ENCODE measurements at places on chromosomes 5 and 9. TPM values are rescaled to one million over a fixed set of nuclear protein-coding genes. Genes with fewer than 3 reads are reported as not detected.

The PAPPA gene
- 1.3 TPM for total RNA-seq

DNA sequence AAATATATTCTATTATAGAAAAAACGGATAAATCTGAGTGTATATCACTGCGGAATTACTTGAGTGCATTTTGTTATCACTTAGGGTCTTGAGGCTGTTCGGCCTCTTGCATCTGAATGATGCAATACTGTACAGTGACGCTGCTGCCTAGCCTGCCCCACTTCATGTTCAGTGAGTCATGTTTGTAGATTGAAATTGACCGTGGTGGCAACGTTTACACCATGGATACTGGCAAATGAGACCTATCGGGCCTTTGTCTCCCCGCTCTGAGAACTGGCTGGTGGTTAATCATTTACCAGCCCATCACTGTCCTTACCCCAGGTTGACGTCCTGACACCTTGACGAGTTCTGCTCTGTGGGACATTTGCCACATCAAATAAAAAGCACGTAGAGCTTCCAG lies 510.1 kb upstream of the ADAMTS16 start:
- DNase-seq = peak; percentile 4

The SLC6A7 gene
- total RNA-seq = not detected

- peak; percentile 35 for DNase-seq
Observed at GRCh38 chr9:99264070-99264680, 42.1 kb downstream of the SEC61B start.

The OR2K2 gene
- not detected for total RNA-seq

The BTNL8 gene
- not detected for total RNA-seq

DNA sequence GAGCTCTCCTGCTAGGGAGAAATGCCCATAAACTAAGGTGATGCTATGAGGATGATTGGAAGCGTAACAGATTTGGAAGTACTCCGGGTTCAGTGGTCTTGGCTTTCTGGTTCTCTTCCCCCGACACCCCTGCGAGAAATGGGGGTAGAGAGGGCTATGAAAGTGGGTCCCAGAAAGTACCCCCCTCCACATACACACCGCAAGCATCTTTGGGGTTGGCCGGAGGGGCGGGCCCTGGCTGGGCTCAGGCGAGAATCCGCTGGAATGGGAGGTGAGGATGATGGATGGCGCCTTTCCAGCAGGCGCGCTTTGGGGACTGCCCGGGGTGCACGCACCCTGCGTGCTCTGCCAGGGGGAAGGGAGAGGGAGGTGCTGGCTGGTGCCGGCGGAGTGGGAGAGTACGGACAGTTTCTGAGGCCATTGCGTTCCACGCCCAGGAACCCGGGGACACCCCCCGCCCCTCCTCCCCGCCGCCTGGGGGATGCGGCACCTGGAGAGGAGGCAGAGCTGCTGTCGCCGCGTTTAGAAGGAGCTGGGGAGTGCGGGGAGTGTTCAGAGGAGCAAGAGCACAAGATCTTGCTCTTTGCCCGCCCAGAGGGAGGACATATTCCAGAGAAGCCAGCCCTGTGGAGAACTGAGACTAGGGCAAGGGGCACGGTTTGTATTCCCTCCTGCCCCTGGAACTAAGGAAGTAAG lies 1.9 kb downstream of the PCSK5 start:
- no peak for DNase-seq

DNA sequence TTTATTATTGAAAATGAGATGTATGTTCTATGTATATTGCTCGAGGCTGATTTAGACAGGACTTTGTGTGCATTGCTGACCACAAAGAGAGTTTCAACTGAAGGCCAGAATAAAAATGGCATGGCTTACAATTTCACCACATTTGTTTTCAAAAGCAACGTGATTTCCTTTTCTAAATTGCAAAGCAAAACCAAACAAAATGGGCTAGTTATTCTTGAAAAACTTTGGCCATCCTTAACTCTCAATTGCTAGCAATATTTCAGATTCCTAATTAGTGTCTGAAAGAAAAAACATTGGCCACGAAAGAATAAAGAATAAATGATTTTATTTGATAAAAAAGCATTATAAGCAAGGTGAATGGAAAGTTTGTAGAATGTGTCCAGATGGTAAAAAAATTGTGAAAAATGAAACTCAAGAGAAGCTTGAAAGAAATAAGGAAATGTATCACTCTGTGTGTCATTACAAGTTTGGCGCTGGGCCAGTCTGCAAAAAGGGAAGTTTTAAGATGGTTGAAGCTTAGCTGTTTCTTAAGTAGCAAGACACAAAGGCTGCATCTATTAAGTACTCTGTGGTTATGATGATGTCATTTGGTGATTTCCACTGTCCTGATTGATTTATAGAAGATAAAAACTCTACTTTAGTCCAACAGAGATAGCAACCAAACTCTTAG lies 89.2 kb upstream of the PRLR start:
- DNase-seq = peak; percentile 44

- peak; percentile 14 for DNase-seq
Observed at GRCh38 chr5:86461169-86461956, 156.4 kb upstream of the COX7C start.

GRCh38 chr9:101311758-101312420 lies 72.9 kb downstream of the BAAT start:
- DNase-seq = peak; percentile 85

- no peak for DNase-seq
Observed at GRCh38 chr5:131973089-131973712, 27.7 kb upstream of the MEIKIN start.

DNA sequence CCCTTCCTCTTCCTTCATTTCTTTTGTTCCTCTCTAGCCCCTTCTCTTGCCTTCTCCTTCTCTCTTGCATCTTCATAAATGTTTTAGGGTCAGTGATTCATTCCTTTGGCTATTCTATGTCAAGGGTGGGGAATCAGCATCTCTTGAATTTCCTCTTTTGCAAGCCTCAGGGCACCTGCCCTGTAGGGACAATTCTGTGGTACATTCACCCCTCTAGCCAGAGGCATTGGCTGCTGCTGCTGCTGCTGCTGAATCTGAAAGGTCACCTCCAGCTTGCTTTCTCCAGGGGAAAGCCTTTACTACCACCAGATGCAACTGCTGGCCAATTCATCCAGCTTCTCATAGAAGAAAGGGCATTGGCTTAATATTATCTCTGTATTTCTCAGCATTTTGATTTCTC lies 87.3 kb downstream of the INSYN2B start:
- DNase-seq = no peak

DNA sequence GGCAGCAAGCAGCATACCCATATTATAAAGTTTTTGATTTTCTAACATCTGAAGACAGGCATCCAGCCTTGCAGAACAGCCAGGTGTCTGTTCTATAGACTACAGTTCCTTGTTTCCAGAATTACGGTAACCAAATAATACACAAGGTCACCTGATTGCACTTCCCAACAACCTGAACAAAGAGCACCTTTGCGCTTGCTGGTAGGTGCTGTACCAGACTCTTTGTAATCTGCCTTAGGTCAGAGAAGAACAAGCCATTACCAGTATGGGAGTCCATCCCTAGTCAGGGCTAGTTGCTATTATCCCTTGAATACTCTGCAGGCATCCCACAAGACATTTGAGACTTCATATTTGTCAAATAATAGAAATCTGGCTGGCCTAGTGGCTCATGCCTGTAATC lies 256.2 kb downstream of the ARRDC3 start:
- no peak for DNase-seq

- DNase-seq = no peak
Observed at GRCh38 chr9:111212874-111213273, 117.2 kb downstream of the OR2K2 start.

- peak; percentile 3 for DNase-seq
Observed at GRCh38 chr5:4246447-4246846, 650.8 kb downstream of the IRX1 start.

DNA sequence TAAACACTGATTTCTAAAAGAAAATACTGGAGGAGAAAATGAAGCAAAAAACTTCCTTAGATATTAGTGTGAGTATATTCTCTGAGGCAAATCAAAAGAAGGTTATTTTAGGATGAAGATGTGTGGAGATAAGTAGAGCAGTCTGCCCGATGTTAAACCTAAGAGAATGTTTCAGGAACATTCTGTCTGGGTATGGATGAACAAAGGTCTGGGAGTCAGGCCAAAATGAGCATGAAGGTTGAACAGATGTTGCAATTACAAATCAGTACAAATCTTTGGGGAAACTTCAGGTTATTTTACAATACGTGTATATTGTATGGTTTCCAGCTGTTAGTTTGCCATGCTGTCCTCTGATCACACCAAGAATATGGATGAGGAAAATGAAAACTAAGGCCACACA lies 14.4 kb upstream of the CEP78 start:
- no peak for DNase-seq

GRCh38 chr9:35852876-35853865 lies 17.0 kb downstream of the OR13J1 start:
- no peak for DNase-seq

DNA sequence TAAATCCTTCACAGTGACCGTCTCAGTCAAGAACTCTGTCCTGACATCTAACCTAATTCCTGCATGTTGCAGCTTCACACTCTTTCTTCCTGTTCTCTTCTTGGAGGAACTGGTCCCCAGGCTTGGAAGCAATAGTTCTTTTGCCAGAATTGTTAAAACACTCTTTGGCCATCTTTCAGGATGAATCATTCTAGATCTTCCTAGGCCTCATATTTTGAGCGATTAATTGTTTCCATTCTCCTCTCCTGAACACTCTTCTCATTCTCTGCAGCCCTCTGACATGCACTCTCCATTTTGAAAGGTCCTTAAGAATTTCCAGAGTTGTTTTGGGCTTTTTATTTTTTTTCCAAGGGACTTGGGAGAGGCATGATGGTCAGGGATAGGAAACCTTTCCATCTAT lies 85.8 kb downstream of the FAM114A2 start:
- DNase-seq = no peak

- DNase-seq = peak; percentile 62
Observed at GRCh38 chr5:51225789-51226742, 157.2 kb upstream of the ISL1 start.

GRCh38 chr9:125444956-125445506 lies 183.4 kb downstream of the GAPVD1 start:
- no peak for DNase-seq

DNA sequence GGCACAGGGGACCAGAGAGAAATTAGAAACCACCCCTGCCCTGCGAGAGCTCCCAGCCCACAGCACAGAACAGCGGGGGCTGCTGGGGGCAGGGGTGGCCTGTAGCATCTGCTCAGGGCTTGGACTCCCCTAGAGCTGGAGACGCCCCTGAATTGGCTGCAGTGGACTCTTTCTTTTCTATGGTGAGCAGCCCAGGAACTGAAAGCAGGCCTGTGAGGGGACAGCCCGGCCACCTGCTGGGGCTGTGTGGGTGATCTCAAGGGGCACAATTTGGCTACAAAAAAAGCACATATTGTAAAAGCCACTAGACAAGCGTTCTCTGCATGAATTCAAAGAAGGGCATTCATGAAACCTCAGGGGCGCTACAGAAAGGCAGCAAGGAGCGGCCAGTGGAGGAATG lies 57.5 kb upstream of the ICE1 start:
- no peak for DNase-seq

DNA sequence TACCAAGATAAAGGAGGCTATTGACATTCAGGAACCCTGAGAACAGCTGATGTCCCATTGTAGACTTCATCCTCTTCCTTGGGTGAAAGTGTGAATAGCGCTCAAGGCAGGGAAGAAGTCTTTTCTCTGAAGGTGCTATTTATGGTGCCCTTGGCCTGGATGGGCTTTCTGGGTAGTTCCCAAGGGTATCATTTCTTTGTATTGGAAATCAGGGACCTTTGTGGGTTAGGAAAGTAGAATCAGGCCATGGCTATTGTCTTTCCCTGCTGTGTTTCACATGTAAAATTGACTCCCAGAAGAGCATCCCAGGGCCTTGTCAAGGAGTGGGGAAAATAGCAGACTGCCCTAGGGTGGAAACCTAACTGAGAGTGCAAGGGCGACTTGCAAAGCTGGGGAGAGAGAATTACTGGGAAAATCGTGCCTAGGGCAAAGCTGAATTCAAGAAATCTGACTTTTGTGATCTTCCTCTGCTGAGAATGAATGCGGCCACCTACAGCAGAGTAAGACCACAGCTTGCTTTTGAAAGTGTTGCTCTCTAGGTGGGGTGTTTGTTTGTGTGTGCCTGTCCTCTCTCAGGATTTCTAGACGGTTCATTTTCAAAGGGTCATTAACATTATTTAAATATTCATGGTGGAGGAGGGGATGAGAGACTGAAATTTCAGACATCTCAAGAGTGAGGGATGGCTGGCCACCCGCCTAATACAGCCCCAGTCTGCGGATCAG lies 160.6 kb downstream of the C9orf152 start:
- no peak for DNase-seq

The LCN15 gene
- not detected for total RNA-seq

DNA sequence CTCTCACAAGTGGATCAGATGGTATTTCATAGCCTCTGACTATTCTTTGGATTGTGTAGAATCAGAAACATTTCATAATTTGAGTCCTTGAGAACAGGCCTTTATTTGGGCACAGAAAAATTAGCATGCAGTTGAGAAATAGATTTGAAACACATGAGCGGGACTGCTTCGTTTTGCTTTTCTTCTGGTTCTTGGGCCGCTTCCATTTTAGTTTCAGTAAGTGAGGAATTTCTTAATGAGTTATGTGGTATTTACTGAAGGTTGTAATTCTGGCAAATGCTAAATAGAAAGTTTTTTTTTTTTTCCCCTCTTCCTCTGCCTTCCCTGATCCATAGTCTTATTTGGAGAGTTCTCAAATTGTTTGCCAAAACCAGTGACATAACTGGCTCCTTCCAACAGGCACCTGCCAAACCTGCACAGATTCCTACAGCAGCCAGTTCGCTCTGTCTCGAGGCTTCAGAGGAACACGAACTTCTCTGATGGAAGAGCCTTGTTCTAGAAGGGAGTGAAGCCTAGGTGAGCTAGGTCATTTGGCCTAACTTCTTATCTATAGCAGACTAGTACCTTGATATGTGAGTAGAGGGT lies 71.2 kb upstream of the SLC28A3 start:
- no peak for DNase-seq

The REEP2 gene
- total RNA-seq = 2.4 TPM

The SPINK13 gene
- not detected for total RNA-seq

DNA sequence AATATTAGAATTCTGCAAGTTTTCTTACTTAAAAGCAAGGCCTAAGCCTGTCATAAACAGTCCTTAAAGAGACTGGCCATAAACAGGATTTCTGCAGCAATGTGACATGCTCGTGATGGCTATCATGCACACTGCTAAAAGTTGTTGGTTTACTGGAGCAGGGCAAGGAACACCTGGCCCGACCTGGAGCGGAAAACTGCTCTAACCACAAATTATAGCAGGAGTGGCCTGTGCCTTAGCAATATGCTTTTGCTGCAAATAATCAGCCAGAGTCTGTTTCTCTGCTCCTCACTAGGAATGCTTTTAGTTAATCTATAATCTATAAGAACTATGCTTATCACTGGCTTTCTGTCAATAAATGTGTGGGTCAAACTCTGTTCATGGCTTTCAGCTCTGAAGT lies 322.9 kb upstream of the RPS23 start:
- DNase-seq = no peak

DNA sequence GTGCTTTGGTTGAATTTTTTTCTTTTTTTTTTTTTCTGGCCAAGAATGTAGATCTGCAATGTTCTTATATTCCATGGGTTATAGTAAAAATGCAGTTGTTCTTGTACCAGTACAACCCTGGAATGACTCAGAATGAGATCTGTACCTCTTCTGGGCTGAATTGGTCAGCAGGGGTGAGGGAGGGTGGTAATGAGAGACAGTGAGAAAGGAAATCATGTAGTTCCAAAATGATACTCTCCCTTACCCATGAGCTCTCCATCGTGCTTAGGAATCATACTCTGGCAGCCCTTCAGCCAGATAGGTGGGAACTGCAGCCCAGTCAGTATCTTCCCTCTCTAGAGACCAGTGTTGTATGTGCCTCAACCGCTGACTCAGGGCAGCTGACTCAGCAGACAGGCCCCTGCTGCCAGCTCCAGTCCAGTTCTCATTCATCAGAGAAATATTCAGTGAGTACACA lies 2.1 kb upstream of the GLIS3 start:
- DNase-seq = peak; percentile 91

GRCh38 chr5:91848453-91848852 lies 465.3 kb upstream of the ARRDC3 start:
- peak; percentile 68 for DNase-seq

Measured in bronchial epithelial cell (primary cell).